ENCODE measurements at places on chromosomes 3 and 15.

DNA sequence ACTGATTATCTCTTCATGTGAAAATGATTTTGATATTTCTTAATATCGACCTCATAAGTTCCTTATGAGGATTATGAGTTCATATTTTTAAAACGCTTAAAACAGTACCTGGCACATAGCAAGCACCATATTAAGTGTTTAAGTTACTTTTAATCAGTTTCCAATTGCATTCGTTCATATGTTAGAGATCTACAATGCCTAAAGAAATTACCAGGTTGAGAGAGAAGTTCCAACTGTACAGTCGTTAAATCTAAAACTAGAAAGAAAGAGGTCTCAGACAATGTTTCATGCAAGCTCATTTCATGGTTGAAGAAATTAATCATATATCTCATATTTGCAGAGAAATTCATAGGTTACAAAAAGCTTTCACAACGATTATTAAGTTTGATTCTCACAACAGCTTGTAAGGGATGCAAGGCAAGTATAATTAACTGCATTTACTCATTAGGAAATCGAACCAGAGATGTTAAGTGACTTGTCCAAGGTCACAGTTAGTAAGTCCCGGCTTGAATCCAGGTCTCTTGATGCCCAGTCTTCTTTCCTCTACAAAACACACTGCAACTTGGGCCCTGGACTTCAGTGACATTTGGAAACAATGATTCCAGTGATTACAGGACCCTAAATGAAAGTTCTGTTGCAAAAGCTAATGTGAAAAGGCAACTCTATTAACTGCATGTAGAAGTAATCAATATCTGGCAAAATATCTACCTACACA, 1.3 kb downstream of the MYO5A start:
- DNase-seq: no peak

GRCh38 chr15:38048001-38048455, 113.6 kb downstream of the TMCO5A start:
- no peak for DNase-seq

- peak; percentile 50 for DNase-seq
These were observed 727.8 kb downstream of the NLGN1 start for GRCh38 chr3:174125267-174125824.

DNA sequence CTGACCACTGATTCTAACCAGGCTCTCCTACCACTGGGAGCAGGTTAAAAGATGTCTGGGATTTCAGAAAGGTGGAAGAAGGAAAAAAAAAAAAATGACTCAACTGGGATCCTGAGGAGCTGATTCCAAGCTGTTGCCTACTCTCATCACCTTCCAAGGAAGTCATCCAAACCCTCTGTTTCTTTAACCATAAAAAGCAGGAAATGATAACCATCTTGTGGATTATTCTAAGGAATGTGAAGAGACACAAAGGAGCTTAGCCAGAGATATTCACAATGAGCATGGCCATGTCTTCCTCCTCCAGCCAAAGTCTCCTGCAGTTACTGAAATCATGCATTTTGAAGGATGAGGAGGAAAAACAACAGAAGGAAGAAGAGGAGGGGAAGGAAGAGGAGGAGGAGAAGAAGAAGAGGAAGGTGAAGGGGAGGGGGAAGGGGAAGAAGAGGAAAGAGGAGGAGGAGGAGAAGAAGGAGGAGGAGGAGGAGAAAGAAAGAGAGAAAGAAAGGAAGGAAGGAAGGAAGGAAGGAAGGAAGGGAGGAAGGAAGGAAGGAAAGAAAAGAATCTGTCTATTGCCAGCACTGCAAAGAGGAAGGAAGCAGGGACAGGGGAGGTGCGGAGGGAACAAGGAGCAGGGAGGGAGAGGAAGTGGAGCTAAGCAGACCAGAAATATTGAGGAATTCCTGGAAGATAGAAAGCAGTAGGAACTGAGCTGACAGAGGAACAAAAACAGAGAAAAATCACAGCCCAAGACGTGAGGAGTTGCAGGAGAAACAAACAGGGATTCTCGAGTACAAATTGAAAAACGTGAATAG, 229.2 kb downstream of the UACA start:
- no peak for DNase-seq

DNA sequence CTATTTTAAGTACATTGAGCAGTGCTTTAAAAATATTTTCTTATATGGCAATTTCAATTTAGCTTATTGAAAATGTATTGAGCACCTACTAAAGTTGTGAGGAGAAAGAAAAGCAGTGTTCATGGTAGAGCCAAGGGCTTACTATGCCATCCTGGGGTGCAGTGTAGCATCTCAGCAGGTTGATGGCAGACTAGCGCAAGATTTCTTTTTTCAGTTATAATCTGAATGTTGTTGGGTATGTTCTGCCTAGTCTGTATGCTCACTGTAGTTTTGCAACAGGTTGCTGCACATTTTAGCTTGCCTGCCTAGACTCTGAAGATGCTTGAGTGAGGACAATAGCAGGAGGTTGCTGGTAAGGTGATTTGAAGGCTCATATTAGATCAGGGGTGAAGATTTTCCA, 103.1 kb upstream of the UNC13C start:
- no peak for DNase-seq

Measured in mesenchymal stem cell (in vitro differentiated cells and primary cell).